ENCODE measurements at places on chromosomes 12 and 14.

- DNase-seq: peak; percentile 53
These were observed 28.5 kb downstream of the ACTR6 start for GRCh38 chr12:100229036-100229635.

- no peak for DNase-seq
These were observed 193.0 kb upstream of the TMEM132C start for GRCh38 chr12:128073937-128074336.

DNA sequence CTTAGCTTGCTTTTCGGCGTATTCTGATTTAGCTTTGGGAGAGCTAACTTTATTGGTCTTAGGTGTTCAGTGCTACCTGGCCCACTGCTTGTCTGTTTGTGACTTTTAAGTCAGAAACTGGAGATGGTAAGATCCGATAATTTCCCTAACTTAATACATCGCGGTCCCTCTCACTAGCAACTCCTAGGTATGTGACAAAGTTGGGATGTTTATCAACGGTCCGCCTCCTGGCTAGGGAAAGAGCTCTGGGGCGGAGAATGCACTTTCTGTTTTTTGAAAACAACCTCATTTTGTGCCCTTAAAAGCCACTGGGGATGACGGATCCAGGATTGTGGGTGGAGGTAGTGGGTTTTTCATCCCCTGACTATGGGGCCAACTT is 1.2 kb downstream of the CDKN1B start:
- no peak for DNase-seq

GRCh38 chr12:68303850-68304249 is 28.3 kb downstream of the MDM1 start:
- DNase-seq: peak; percentile 19

- peak; percentile 53 for DNase-seq
These were observed 193.3 kb downstream of the ANO4 start for GRCh38 chr12:100987552-100988521.

GRCh38 chr12:2829275-2829674 is 5.6 kb downstream of the NRIP2 start:
- no peak for DNase-seq

DNA sequence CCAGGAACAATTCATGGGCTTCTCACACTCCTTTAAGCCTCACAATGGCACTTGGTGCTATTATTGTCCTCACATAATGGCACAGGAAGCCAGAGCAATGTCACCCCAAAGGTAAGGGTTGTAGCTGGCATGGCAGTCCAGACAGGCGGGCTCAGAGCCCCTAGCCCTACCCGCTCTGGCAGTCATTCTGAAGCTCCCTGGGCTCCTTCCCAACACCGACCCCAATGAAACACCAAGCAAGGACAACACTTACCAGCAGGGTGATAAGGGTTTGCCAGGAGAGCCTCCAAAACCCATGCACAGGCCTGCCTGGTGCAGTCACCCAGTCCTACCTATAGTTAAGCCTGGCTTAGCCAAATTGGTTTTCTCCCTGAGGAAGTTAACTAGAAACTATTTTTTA is 30.8 kb downstream of the MAX start:
- DNase-seq: no peak

- DNase-seq: no peak
These were observed 35.0 kb upstream of the GALNT9 start for GRCh38 chr12:132364348-132364902.

DNA sequence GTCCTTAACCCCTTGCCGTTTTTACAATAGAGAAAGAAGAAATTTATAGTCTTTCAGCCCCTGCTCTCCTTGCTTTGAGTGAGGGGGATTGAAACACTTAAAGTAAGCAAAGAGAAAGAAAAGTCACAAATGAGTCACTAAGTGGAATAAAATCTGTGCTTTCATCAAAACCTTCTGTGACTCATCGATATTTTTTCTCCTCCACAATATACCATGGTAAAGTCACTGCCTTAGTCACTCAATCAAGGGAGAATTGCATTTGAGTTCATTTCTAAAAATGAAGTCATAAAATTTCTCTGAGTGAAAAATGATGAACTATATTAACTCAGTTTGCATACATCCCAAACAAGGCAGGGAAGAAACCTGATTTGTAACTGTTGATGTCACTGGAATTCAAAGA is 470.3 kb downstream of the FOXG1 start:
- DNase-seq: peak; percentile 21

DNA sequence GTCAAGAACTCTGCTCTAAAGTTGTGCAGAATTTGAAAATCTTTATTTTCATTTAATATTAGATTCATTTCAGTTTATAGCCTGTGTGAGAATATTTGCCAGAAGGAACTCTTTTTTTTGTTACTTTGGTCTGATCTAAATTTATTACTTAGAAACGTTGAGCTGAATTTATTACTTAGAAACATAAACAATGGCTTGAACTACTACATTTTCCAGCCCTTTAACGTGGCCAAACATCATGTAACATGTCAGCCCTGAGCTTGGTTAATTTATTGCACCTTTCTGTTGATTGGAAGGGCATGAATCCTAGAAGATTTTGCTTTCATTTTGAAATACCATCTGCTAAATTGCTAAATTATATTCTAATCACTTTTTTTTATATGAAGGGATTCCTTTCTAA is 241.4 kb downstream of the TMEM117 start:
- no peak for DNase-seq

GRCh38 chr14:77206877-77207389 is 25.3 kb downstream of the TMEM63C start:
- DNase-seq: no peak

GRCh38 chr14:21069388-21070082 is 569 bp upstream of the ARHGEF40 start:
- no peak for DNase-seq

DNA sequence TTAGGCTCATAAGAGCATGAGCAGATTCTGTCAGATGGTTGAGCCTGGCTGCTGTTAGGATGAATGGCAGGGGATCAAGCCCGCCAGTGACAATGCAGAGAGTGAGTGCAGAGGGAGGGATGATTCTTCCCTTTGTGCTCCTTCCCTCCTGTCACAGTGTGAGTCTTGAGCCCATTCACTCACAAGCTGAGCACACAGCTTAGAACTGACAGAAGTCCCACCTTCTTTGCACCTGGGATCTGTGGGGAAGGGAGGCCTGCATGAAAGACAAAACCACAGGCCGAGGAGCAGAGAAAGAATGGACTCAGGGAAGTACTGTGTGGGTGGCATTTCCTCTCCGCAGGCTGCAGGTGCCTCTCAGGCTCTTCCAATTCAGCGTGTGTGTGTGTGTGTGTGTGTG is 160.6 kb downstream of the KCNA5 start:
- no peak for DNase-seq

DNA sequence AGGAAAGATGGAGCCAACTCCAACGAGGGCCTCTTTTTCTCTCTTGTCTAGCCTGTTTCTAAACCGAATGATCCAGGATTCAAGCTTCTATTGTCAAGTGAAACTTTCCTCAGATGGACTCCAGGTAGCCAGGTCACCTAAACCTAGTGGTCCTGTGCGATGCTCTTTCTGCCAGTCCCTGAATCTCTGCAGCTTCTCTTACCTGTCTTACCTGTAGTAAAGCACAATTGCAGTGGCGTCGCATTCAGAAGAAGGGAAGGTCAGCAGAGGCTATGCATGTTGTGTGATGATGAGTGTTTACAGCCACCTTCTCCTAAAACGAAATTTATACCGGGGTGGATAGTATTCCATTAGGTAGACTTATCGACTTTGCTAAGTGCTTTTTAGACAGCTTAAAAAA is 47.4 kb upstream of the TRAF3 start:
- no peak for DNase-seq

GRCh38 chr12:43807386-43807785 is 1.3 kb upstream of the TWF1 start:
- no peak for DNase-seq

DNA sequence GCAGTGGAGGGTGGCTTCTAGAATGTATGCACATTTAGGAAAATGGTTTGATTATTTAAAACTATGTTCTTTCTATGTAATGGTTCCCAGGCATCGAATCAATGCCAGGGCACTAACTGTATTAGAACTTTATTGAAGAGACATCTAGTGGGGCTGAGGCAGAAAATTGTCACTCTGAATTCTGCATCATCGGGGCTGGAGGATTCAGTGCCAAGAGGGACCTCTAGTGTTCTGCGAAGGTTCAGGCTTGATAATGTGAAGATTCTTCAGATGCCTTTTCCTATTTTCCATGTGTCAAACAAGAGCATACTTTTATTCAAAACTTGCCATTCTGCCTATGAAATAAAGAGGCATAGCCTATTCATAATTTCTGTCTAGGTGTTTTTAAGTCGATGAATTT is 146.3 kb downstream of the CAND1 start:
- peak; percentile 30 for DNase-seq

DNA sequence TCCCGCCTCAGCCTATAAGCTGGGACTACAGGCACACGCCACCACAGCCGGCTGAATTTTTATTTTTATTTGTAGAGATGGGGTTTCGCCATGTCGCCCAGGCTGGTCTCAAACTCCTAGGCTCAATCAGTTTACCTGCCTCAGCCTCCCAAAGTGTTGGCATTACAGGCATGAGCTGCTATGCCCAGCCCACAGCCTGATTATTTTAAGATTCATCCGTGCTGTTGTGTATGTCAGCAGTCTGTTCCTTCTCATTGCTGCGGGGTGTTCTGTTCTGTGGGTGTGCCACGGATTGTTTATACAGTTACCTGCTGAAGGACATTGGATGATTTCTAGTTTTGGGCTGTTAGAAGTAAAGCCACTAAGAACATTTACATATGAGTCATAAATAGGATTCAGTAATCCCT is 9.6 kb upstream of the EP400 start:
- peak; percentile 87 for DNase-seq

DNA sequence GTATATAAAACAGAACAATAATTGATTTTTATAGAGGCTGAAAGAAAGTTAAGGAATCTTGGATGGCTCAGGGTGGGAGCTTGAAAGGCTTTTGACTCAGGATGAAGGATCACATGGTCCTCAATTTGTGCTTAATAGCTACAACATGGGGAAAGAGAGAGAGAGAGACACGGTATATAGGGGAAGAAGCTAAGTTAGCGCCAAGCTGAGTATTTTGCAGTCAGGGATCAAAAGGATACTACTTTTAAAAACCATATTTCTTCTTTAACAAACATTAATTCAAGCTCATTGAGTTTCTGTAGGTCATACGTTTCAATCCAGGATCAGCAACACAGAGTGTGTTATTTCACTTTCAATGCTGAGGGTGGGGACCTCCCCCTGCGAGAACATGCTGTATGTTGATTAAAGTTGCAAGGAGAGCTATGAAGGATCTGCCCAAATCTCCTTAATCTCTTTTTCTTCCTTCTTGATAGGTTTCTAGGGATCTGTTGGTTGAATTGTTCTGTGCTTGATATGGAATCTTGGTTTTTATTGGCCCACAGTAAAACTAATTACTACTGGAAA is 133.1 kb upstream of the NUDT4 start:
- no peak for DNase-seq

GRCh38 chr12:122094735-122095631 is 16.4 kb downstream of the MLXIP start:
- no peak for DNase-seq

GRCh38 chr12:15726878-15727150 is 62.4 kb downstream of the EPS8 start:
- no peak for DNase-seq

DNA sequence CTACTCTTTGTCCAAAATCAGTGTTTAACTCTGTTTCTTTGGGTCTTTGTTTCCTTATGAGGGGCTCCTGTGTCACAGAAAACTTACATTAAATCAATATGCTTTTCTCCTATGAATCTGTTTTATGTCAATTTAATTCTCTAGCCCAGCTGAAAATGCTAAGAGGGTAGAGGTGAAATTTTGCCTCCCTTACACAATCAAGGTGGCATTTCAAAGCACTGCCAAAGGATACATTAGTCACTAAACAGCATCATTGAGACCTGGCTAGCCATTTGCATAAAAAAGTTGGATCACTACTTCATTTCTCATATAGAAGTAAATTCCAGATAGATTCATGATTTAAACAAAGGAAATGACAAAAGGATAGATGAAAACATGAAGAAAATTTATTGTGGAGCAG is 12.1 kb downstream of the TCL1B start:
- peak; percentile 19 for DNase-seq

GRCh38 chr12:131511803-131512561 is 198.9 kb upstream of the SFSWAP start:
- DNase-seq: no peak

GRCh38 chr12:115362339-115362976 is 678.5 kb upstream of the TBX3 start:
- no peak for DNase-seq

DNA sequence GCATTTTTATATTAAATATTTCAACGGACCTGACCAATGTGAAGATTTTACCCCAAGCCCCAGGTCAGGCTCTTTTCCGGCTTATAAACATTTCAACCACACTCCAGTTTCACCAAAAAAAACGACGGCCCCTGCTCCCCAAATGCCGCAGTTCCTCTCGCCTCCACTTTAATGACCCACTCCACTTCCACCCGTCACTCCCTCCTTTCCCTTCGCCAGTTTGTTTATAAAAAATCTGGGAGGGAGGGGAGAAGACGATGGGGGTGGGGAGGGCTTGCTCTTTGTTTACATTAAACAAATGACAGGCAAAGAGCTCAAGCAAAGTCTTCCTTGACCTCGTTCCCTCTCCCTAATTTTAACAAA is 5.4 kb downstream of the SIX6 start:
- DNase-seq: no peak

GRCh38 chr12:103313894-103314293 is 181.9 kb downstream of the C12orf42 start:
- DNase-seq: no peak

DNA sequence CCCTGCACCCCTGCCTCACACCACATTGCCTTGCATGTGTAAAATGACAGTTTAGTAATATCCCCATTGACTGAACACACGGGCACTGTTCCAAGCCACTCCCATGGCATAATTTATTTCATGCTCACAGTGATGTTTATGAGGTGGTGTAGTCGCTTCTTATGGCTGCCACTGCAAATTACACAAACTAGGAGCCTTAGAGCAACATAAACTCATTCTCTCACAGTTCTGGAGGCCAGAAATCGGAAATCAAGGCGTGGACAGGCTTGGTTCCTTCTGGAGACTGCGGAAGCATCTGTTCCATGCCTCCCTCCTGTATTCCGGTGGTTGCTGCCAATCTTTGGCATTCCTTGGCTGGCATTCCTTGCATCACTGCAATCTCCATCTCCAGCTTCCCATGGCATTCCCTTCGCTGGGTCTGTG is 97.3 kb downstream of the RIN3 start:
- DNase-seq: peak; percentile 85

Data from MCF 10A (cell line).